ENCODE measurements at places on chromosomes 4 and X.

DNA sequence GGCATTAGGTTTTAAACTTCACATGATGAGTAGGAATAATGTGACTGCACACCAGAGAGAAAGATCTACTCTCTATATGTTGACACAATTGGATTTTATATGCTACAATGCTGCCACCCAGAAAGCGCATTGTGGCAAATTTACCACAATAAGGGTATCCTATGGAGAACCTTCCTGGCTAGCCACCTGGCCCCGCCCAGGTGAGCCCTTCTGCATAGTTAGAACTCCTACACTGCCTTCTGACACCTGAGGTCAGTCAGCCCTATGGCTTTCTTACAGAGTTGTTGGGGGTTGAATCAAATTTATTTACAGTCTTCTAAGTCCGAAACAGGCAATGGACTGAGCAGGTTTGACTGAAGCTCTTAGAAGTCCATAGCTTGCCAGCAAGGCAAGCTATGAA lies 153.8 kb upstream of the S100G start:
- DNase-seq: no peak

GRCh38 chrX:96182366-96182765 lies 502.3 kb upstream of the DIAPH2 start:
- DNase-seq: no peak

- DNase-seq: no peak
These were observed 15.8 kb upstream of the SYTL4 start for GRCh38 chrX:100747703-100748102.

DNA sequence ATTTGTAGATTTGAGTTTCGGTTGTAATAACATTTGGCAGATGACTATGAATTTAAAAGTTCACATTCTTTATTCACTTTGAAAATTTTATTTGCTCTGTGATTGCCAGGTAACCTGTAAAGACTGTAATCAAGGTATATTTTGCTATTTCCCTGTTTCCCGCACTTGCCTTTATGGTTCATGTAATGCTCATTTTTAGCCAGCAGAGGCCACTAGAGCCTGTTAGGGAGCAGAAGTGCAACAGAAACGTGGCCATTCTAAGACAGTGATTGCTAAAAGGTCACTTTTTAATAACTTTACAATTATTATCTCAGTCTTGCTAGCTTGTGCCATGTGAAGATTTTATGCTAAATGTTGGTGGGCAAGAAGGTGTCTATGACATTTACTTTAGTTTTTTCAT lies 12.4 kb downstream of the YIPF6 start:
- DNase-seq: no peak

Data from vagina (tissue), 2 donors.